ENCODE measurements at places on chromosomes 11 and 22.
A peak's percentile ranks its signal among the peaks of the same experiment; 100 is the strongest.

DNA sequence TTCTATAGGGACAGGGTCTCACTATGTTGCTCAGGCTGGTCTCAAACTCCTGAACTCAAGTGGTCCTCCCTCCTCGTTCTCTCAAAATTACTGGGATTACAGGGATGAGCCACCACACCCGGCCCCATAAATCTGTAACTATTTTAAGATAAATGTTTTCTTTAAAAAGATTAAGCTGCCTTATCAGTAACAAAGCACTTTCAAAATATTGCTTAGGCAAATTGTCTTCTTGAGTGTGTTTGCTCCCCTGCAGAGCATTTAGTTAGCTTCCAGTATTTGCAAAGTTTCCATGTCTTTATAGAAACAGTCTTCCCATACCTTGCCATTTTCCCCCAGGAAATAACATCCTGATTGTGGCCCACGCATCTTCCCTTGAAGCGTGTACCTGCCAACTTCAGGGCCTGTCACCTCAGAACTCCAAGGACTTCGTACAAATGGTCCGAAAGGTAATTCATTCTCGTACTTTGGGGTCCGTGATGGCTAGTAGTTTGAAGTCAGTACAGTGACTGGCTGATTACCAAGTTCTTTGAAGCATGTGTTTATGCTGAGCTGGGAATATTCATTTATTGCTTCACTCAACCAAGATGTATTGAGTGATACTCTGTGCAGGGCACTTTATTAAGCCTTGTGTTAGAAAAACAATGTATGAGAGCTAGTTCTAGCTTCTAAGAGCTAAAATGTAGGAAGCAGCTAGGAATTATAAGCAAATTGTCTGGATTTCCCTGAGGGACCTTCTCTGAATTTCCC is 30.4 kb upstream of the CRTAM start:
- peak; percentile 6 for DNase-seq

DNA sequence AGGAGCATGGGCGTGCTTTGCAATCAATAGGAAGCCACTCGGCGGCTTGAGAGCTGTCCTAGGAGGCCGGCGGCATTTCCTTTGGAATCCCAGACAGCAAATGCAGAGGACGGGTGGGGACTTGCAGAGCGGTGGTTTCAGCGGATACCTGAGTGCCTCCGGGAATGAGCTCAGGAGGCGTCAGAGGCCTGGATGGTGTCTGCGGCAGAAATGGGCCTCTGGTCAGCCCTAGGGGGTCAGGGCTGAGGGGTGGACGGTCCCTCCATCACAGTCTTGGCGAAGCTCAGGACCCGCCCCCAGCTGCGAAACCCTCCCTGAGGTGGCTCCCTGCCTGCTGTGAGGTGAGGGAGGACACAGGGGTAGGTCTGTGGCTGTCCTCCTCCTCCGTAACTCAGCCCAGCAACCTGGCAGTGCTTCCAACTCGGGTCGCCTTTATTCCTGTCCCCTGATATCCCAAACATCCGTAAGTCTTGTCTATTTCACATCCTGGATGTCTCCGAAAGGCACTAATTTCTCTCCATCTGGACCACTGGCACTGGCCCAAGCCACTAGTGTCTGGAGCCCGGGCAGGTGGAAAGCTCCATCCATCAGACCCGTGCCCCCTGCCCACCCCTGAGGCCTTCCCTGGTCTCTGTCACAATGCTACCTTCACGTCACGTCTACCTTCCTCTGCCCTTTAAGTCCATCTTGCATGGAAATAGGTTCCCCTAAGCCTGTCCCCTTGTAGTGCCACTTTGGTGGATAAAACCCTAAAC is 686.6 kb downstream of the BRD1 start:
- DNase-seq, result no peak

- DNase-seq, result no peak
These were observed 39.8 kb downstream of the KCNJ1 start for GRCh38 chr11:128827191-128827893.

- DNase-seq, result peak; percentile 12
These were observed 27.7 kb downstream of the SLC36A4 start for GRCh38 chr11:93169950-93170561.

Data from AG10803 (cell line).